WTC11 (cell line): ENCODE measurements at places on chromosomes 3 and 15. TPM values are rescaled to one million over a fixed set of nuclear protein-coding genes. Genes with fewer than 3 reads are reported as not detected.

GRCh38 chr3:158728061-158728377 lies 4.2 kb downstream of the RARRES1 start:
- DNase-seq: no peak

DNA sequence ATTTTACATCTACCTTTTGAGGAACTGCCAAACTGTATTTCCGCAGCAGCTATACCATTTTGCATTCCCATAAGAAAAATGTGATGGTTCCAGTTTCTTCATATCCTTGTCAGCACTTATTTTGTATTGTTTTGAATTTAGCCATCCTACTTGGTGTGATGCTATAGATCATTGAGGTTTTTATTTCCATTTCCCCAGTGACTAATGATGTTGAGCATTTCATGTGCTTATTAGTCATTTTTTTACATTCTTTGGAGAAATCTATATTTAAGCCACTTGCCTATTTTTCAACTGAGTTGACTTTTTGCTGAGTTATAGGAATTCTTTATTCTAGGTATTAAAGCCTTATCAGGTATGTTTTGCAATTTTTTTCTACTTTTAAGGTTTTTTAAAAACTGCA lies 347.6 kb upstream of the RARB start:
- DNase-seq: no peak

DNA sequence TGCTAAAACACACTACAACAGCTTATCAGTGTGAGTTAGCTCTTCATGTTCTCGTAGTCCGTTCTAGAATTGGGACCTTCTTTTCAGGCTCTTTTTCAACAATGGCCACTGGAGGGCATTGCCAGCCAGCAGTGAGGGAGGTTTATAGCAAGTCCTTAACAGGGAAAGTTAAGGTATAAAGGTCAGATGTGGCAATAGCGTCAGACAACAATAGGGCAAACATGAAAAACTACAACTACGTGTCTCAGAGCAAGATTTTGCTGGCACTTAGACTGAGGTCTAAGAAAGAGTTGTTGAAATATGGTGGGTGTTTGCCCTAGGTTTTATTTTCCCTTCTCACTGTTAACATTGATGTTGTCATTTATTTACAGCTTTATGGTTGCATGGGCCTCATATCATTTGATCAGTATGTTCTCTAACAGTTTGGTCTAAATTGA lies 161.4 kb downstream of the GMNC start:
- DNase-seq: peak; percentile 23

GRCh38 chr3:152564459-152564858 lies 270.5 kb upstream of the P2RY1 start:
- DNase-seq: no peak

GRCh38 chr3:100329800-100330489 lies 4.6 kb upstream of the NIT2 start:
- no peak for DNase-seq

GRCh38 chr15:75193272-75193671 lies 8.4 kb upstream of the C15orf39 start:
- no peak for DNase-seq

GRCh38 chr3:123386477-123387040 lies 62.3 kb downstream of the ADCY5 start:
- DNase-seq: no peak

DNA sequence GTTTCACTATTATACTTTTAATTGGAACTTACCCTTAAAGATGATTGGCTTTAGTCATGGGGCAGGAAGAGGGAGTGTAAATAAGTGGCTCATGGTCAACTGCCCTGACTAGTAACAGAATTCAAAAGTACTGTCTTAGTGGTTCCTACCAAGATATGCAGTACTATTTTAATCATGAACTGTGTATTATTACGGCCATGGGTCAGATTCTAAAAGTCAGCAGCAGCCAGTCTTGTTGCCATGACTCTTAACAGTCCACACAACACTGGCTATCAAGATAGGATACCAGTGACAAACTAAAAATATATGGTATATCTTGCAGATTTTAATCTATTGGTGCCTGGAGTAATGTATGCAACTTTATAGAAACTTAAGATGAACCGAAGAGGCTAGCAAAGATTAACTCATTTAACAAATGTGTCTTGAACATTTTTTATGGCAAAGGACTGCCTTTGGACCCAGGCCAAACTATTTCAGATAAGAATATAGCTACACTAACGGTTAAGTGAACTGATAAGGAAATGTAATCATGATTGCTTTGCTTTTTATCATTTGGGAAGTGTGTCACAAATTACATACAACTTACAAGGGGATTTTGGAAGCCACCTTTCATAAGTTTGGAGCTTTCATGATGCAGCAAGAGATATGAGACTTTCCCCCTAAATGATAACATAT lies 163.7 kb downstream of the TCF12 start:
- DNase-seq: no peak

Gene GOLGA8G
- total RNA-seq: not detected in 3 replicates

Gene GOLGB1
- 33.4 to 33.8 TPM (median 33.7 TPM) in 3 replicates for total RNA-seq

Gene KLHL6
- 0.11 to 0.23 TPM (median 0.18 TPM) in 3 replicates for total RNA-seq
